Cardiac muscle cell (in vitro differentiated cells and primary cell): ENCODE measurements at places on chromosomes 2 and 18. TPM values are rescaled to one million over a fixed set of nuclear protein-coding genes. Genes with fewer than 3 reads are reported as not detected.

DNA sequence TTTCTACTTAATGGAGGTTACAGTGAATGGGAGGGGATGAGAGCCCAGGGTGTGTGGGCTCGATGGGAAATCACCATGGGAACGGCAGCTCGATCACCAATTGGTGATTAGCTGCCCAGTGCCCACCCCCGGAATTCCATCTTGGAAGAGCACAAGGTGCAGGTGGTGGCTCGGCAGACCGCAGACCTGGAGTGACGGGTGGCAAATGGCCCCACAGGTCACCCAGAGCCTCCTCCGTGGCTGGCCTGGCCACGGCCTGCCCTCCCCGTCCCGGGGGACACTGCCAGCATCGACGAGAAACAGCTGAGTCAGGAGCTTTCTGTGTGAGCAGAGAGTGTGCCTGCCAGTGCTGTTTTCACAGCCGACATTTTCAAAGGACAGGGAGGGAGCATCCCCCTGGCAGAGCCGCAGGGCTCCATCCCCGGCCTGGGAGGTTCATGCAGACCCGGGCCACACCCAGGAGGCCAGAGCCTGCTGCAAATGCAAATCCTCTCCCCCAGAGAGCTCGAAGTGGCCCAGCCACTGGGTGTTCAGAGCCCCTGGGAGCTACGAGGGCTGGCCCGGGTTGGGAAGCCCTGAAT lies 176.4 kb upstream of the MYT1L start:
- DNase-seq = no peak

STPG4 gene
- not detected in 2 replicates for polyA plus RNA-seq

CYP26B1 gene
- 0.65 and 1.2 TPM in 2 replicates for polyA plus RNA-seq

- no peak for DNase-seq
Observed at GRCh38 chr2:201413143-201413542, 38.1 kb downstream of the TRAK2 start.

GRCh38 chr18:32598144-32598543 lies 127.5 kb upstream of the GAREM1 start:
- DNase-seq = no peak

GRCh38 chr18:2681993-2682603 lies 26.6 kb downstream of the SMCHD1 start:
- DNase-seq = no peak

TRPM8 gene
- not detected in 2 replicates for polyA plus RNA-seq

DNA sequence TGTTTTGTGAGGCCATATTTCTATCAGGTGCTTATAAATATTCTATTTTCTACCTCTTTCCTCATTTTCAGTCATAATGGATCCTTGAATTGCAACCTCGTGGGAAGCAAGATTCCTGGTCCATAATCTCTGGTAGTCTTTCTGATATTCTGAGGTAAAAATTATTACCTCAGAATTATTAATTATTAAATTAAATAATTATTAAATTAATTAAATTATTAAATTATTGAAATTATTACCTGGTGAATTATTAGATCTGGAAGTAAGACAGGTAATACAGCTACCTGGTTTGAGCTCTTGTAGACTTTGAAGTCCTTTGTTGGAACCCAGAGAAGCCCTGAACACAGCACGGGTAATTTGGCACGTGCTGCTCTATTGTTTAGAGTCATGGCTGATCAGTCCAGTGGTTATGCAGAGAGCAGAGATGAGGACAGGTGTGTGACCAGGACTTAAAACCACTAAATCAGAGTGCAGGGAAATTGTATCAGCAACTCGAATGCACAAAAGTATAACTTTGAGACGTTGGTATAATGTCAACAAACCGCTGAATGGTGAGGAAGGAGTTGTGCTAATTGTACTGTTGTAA lies 46.8 kb upstream of the PTPRM start:
- DNase-seq = no peak

DNA sequence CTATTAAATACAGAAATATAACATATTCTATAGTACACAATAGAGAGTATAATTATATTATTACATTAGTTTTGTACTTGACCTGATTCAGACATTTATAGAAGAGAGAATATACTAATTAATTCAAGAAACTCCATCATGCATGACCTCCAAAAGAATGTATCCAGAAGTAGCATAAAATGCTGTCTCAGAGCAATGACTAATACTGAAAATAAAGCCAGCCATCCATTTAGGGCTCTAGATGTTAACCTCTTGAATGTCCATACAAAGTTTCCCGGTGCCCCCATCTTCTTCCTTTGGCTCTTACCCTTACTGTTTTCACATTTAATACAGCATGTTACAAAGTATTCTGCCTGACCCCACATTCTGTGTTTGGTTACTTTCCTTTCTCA lies 102.0 kb downstream of the ARHGAP15 start:
- no peak for DNase-seq

ABCG5 gene
- not detected in 2 replicates for polyA plus RNA-seq

- DNase-seq = no peak
Observed at GRCh38 chr2:28758459-28758858, 6.8 kb downstream of the PPP1CB start.

- no peak for DNase-seq
Observed at GRCh38 chr2:2919026-2919425, 458.6 kb downstream of the EIPR1 start.

DNA sequence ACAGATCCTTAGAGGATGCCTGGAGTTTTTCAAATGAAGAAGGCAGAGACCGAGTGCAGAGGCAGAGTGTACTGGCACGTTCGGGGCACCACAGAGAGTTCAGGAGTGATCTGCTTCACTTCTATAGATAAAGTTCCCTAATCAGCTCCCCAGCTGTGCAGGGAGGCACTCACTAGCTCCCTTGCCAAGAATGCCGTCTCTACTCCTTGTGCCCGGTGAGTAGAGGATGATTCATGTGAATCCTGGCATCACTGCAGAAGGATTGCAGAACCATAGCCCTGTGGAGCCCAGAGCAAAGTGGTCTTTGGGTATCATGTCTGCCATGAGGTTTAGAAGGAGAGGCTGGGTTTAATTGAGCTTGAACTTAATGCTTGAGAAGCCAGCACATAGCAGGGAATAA lies 510.1 kb upstream of the RAB6C start:
- no peak for DNase-seq
